WERI-Rb-1 (cell line): ENCODE measurements at places on chromosomes 5 and 9.

- peak; percentile 26 for DNase-seq
Measured at GRCh38 chr5:96978812-96979449, 43.1 kb downstream of the LNPEP start.

DNA sequence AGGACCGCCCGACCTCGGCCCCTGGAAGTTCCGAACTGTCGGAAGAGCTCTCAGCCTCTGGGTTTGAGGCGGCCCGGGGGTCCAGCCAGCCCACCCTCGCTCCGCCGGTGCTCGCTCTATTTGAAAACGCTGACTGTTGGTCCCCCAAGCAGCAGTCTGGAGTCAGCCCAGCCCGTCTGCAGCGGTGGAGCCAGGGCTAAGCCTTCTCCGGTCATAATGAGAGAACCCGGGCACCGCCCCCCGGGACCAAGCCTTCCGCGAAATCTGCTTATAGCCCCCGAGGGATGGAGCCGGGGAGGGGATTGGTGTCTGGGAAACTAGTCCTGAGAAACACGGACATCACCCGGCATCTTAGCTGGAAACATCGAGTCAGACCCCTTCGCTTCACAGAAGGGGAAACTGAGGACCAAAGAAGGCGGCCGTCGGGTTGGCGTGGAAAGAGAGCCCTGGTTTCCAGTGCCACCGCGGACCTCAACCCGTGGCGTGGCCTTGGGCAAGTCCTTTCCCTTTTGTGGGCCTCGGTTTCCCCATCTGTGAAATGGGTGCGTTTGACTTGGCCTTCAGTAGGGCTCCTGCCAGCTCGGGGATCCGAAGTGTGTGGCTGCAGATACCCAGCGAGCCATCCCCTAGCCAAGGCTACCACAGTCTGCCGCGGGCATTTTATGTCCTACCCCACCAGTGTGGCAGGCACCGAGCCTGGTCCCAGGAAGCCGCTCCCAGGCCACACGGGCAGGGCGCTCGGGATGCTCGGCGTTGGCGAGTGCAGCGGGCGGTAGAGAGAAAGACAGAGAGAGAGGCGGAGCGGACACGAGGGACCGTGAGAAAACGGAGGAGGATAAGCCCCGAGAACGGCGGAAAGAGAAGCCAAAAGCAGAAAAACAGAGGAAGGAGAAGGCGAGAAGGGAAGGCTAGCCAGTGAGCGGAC, 857 bp downstream of the ADAM19 start:
- DNase-seq, result peak; percentile 31

DNA sequence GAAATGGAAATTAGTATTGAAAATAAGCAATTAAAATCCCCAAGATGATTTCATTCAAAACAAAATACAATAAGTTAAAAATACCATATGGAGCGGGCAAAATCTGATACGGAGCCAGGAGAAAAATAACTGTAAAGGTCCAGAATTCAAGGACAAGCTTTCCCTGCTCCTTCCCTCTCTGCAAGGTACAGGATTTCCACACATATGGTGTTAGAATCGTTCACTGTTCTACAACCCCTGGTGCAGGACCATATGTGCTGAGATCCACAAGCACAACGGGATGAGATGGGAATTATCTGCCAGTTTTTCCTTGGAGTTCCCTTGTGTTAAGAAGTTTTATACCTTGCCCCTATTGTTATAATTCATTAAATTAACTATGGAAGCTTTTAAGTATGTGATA, 94.7 kb upstream of the DMAC1 start:
- DNase-seq, result peak; percentile 13

DNA sequence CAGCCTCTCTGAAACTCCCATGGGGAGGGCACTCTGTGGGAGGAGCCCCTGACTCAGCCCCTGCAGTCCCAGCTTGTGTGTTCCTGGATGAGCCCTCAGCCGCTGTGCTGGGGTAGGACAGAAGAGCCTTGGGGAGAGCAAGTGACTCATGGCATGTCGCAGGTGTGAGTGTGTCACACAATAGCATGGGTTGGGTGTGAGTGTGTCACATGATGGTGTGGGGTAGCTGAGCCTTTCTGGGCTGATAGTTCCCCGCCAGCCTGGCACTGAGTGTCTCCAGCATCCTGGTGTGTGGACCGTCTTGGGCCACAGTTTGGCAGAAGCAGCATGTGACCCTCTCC, 83.4 kb downstream of the PHF2 start:
- peak; percentile 4 for DNase-seq

GRCh38 chr9:96494215-96494800, 44.3 kb downstream of the HABP4 start:
- DNase-seq, result no peak

GRCh38 chr5:137223324-137224295, 275.5 kb downstream of the SPOCK1 start:
- DNase-seq, result no peak
